Breast epithelium (tissue), 4 donors: ENCODE measurements at places on chromosomes 3 and 15.

DNA sequence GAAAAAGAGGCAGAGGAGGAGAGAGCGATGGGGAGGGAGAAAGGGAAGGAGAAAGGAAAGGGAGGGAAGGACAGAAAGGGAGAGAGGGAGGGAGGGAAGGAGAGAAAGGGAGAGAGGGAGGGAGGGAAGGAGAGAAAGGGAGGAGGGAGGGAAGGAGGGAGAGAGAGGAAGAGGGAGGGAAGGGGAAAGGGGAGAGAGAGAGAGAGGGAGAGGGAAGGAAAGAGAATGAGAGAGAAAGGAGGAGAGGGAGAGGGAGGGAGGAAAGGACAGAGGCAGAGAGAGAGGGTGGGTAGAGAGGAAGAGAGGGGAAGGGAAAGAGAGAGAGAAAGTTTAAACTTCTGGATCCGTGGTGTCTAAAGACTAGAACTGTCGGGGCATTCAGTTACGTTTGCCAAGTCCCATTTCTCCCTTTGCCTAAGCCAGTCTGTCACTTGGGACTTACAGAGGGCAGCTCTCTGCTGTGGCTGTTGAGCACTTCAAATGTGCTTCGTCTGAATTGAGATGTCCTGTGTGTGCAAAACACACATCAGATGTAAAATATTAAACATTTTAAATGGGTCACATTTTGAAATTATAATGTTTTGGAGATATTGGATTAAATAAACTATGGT, 62.6 kb downstream of the PLXNA1 start:
- DNase-seq = no peak

GRCh38 chr3:152976239-152976638, 141.3 kb downstream of the P2RY1 start:
- no peak for DNase-seq

DNA sequence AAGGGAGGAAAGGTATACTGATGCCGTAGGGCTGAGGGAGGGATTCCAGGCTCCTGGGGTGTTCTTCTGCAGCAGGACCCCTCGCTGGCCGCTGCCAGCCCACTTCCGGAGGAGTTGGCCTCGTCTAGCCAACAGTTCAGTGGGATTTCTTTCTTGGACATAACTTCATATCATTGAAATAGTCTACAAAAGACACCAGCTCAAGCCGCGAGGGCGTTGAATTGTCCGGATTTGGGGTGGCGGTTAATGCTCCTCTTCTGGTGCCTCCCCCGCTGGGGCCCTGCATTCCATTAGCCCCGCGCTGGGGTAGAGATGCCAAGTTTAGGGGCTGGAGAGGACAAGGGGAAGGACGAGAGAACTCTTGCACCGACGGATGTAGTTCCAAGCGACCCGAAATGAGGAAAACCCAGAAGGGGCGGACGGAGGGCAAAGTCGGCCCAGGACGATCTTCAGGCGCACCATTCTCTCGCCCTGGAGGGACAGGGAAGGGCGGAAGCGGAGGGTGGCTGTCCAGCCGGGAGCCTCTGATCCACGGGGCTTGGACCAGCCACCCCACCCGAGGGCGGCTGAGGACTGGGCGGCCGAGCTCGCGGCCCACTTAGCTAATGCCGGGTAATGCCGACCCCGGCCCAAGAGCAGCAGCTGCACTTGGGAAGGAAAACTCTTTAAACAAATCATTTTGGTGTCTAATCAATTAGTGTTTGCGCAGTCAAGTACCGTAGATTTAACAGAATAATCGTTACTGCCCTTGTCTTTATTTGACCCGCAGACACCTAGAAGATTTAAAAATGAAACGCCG, 4.7 kb upstream of the ONECUT1 start:
- DNase-seq = no peak

GRCh38 chr3:123129532-123129931, 62.7 kb downstream of the PDIA5 start:
- no peak for DNase-seq

GRCh38 chr3:171260899-171261298, 199.3 kb downstream of the TNIK start:
- no peak for DNase-seq

DNA sequence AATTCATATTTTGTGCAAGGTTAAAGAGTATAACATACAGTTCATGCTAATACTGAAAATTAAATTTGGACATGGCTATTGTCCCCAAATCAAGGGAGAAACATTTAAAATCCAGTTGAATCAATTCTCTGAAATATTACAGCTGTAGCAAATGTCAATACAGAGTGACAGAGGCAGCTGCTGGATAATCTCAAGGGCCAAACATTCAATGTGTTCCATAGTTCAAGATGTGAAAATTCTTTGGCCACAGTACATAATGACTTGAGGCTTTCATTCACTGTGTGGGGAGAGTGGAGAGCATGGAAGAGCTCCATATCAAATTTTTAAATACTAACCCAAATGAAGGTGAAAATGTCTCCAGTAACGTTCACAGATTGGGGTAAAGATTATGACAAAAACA, 1192.8 kb upstream of the CADM2 start:
- DNase-seq = no peak

- DNase-seq = no peak
These were observed 164.2 kb downstream of the FOXP1 start for GRCh38 chr3:71419369-71419768.

DNA sequence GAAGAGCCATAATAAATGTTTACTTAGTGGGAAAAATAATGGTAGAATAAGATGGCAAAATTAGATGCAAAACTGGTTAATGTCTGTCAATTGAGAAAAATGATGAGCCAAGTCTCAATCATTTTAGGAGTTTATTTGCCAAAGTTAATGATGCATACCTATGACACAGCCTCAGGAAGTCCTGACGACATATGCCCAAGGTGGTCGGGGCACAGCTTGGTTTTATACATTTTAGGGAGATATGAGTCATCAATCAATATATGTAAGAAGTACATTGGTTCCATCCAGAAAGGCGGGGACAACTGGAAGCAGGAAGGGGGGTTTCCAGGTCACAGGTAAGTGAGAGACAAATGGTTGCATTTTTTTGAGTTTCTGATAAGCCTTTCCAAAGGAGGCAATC, 31.5 kb downstream of the CLEC3B start:
- DNase-seq = no peak

- DNase-seq = no peak
These were observed 378.9 kb downstream of the GAP43 start for GRCh38 chr3:116002235-116002634.

DNA sequence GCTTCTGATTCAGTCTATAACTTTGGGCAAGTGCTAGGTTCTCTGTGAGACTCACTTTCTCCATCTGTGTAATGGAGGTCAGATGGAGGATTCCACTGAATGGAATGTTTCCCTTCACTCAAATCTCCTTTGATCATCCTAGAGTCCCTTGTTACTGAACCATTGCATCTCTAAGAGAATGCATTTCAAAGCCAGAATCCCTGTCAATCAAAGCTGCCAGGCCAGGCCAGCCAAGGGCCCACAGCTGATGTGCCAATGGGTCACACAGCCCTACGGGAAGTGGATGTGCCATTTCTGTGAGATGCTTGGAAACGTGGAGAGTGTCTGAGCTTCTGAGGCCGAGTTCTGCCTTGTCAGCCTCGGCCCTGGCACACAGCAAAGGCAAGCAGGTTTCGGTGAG, 32.4 kb downstream of the SCN5A start:
- DNase-seq = no peak

GRCh38 chr15:38072348-38073177, 138.1 kb downstream of the TMCO5A start:
- DNase-seq = peak; percentile 78

DNA sequence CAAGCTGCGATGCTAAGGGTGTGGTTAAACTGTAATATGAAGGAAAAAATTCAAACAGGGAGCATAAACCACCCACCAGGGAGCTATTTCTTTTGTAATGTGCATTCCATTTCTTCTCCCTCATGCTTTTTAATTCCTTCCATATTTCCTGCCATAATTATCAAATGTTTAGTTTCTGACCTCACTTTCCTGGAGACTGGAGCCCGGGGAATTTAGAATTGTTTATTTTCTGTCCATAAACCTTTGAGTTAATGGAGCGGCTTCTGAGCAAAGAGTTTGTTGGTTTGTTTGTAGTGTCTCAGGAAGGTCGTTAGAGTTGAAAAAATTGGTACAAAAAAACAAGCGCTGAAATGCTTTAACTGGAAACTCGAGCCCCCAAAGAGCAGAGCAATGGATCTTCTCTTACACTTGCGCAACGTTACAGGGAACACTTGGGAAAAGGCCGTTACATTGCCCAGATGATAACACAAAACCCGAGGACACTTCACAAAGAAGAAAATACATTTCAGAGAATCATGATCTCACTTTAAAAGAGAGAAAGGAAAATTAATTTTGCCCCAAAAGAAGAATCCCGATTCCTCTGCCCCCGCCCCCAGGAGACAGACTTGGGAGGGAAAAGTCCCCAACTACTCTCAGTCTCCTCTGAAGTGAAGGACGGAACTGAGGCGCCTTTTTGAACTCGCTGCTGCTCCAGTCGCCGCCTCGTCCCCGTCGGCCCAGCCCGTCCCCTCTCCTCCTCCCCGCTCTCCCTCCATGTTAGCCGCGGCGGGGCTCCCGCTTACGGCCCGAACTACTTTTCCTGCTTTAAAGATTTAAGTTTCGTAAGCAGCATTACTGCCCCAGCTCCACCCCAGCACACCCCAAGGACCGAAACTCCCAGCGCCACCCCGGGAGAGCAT, 842 bp downstream of the FSTL1 start:
- no peak for DNase-seq

GRCh38 chr3:83928391-83928790, 1030.4 kb upstream of the CADM2 start:
- no peak for DNase-seq

DNA sequence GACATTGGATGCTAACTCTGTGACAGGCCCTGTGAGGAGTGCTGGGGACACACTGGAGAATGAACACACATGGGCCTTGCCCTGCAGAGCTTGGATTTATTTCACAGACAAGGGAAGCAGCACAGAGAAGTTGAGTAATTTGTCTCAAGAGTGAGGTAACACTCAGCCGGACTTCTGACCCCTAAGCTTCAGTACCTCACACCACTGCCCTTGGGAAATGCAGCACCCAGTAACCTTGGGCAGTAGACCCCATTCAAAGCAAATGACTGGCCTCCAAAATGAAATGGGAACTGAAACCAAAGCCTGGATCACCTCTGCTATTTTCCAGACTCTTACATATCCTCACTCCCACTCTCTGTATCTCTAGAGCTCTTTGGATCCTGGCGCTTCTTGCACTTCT, 37.3 kb downstream of the RFT1 start:
- no peak for DNase-seq

GRCh38 chr3:60657972-60658371, 593.3 kb downstream of the FHIT start:
- DNase-seq = no peak

GRCh38 chr15:91947293-91947679, 93.8 kb downstream of the SLCO3A1 start:
- DNase-seq = no peak

GRCh38 chr3:8657804-8658305, 13.3 kb upstream of the SSUH2 start:
- DNase-seq = no peak

GRCh38 chr3:168611826-168612225, 516.1 kb upstream of the GOLIM4 start:
- DNase-seq = no peak

DNA sequence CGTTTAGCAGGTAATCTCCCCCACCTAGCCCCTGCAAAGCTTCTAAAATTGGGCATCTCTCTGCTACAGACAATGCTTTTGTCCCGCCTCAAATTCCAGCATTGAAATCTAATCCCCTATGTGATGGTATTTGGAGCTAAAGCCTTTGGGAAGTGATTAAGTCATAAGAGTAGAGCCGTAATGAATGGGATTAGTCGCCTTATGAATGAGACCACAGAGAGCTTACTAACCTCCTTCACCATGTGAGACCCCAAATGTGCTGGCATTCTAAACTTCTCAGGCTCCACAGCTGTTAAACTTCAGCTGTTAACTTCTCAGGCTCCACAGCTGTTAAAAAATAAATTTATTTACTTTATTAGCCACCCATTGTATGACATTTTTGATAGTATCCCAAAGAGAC, 374.2 kb upstream of the BCHE start:
- no peak for DNase-seq

GRCh38 chr15:51234176-51234927, 104.0 kb downstream of the CYP19A1 start:
- no peak for DNase-seq

DNA sequence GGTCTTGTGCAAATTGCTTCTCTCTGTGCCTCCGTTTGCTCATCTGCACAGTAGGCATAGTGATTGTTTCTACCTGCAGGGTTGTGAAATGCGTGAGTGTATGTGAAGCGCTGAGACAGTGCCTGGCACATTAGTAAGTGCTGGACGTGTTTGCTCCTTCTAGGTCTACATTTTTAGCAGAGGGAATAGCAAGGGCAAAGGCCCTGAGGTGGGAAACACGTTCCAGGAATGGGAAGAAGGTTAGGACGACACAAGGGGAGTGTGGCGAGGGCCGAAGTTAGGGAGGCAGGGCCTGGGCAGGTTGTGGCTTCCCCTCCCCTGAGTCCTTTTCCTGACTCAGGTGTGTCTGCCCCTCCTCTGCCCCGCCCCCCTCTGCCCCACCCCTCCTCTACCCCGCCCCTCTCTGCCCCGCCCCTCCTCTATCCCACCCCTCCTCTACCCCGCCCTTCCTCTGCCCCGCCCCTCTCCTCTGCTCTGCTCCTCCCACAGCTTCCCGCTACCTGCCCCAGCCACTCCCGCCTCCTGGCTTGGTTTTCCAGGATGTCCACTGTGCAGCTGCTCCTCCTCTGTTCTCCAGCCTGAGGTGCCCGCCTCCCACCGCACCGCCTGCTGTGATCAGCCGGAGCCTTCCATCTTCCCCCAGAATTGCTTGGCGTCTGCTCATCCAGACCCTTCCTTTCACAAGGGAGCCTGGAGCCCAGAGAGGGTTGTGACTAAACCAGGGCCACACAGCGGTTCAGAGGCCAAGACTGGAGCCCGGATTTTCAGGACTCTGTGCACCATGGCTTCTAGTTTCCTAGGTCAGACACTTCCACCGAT, 31.1 kb upstream of the SMAD6 start:
- DNase-seq = peak; percentile 87

DNA sequence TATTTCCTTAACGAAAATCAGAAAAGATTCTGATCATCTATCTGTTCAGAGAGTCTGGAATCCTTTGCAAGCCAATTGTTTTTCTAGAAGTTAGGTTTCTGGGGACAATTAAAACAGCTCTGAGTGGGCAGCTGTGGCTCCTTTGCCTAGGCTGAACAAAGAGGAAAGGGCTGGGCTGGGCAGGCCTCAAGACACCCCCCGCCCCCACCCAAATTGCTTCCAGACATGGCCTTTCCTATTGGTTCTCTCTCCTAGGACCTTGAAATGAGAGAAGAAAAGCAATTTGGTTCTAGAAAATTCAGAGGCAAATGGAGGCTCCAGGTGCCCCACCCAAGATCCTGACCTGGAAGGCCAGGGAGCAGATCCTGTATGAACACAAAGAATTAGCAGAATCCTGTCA, 2.3 kb upstream of the ADPGK start:
- no peak for DNase-seq

GRCh38 chr15:75727851-75728715, 15.4 kb upstream of the CSPG4 start:
- no peak for DNase-seq

- no peak for DNase-seq
These were observed 86.1 kb upstream of the BCL6 start for GRCh38 chr3:187831125-187832051.
